ENCODE measurements at places on chromosomes 12 and 14. TPM values are rescaled to one million over a fixed set of nuclear protein-coding genes. Genes with fewer than 3 reads are reported as not detected.
A peak's percentile ranks its signal among the peaks of the same experiment; 100 is the strongest.

- DNase-seq = no peak
These were observed 159.7 kb downstream of the ANKS1B start for GRCh38 chr12:99824900-99825542.

DNA sequence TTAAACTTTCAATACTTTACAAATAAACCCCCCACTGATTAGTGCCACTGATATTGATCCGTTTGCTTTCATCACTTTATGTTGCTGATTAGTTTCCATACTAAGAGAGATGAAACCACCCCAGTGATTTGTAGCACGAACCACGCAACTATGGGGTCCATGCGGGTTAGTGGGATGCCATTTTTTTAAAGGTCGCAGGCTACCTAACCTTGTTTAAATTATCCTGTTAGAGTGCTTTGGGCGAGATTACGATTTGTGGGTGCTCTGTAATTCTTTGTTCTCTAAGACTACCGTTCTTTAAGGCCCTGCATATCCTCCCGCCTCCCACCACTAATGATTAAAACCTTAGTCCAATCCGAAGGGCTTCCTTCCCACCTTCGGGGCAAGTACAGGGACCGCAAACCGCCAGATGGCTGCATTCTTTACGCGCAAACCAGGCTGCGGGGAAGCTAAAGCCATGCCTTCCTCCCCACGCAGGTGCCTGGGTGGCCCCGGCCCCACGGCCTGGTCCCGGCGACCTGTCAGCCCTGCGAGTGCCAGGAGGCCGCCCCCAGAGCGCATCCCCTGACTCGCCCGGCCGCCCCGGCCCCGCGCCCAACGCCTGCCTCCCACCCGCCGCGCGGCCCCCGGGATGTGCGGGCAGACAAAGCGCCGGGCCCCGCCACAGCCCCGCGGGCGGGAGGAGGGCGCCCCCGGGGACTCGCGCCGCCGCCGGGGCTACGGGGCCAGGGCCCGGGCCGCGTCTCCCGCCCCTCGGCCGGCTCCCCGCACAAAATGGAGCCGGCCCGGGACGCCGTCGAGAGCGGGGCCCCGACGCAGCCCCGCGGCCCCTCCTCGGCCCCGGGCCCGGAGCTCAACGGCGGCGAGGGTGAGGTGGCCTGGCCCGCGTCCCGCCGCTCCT is 759 bp downstream of the NFYB start:
- DNase-seq = peak; percentile 63

DNA sequence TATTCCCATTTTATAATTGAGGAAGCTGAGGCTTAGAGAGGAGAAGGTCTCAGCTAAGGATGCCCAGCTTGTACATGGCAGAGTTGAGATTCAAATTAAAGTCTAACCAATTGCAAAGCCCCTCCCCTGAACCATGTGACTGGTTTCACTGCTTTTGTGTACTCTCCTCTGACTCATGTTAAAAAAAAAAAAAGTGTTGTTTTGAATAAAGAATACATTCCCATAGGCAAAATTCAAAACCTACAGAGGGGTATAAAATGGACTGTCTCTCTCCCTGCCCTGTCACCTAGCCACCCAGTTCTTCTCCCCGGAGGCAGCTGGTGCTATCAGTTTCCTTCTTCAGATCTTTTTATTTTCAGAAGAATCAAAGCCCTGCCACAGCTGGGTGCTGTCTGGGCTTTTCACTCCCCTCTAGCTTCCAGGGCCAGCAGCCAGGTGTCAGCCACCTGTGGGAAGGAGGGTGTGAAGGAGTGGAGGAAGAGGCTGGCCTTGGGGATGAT is 5.4 kb downstream of the PSMD9 start:
- DNase-seq = no peak

GRCh38 chr12:52200086-52200780 is 8.4 kb upstream of the KRT80 start:
- DNase-seq = no peak

DNA sequence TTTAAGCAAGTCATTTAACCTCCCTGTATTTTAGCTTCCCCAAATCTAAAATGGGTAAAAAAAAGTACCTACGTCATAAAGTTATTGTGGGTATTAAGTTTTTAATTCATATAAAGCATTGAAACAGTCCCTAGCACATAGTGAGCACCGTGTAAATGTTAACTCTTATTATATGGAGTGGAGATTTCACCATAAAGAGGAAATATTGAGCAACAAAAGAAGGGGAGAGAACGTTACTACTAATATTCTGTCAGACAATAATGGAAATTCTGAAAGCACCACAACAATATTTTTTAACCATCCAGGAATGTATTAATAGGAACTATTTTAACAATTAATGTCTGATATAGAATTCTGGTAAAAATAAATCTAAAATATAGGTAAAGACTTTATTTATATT is 7.8 kb upstream of the CD163L1 start:
- DNase-seq = no peak

DNA sequence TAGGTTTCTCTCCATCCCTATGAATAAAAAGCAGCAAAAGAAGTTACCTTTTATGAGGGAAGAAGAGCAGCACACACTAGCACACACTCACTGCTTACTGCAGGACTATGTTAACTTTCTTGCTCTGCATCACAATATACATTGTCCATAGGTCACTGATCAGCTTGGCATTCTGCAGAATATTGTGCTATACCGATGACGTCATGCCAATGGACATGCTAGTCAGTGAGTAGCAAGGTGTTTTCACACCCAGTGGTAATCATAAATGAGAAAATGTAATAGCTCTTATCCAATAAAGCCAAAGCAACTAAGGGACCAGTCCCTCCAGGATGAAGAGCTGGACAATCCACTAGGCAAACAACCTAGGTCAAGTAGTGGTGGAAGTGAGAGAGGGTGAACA is 16.7 kb upstream of the ZDHHC17 start:
- DNase-seq = no peak

ITGB7 gene
- polyA plus RNA-seq = 11.0 TPM

GRCh38 chr12:51147309-51147708 is 25.6 kb downstream of the TFCP2 start:
- DNase-seq = no peak

DNA sequence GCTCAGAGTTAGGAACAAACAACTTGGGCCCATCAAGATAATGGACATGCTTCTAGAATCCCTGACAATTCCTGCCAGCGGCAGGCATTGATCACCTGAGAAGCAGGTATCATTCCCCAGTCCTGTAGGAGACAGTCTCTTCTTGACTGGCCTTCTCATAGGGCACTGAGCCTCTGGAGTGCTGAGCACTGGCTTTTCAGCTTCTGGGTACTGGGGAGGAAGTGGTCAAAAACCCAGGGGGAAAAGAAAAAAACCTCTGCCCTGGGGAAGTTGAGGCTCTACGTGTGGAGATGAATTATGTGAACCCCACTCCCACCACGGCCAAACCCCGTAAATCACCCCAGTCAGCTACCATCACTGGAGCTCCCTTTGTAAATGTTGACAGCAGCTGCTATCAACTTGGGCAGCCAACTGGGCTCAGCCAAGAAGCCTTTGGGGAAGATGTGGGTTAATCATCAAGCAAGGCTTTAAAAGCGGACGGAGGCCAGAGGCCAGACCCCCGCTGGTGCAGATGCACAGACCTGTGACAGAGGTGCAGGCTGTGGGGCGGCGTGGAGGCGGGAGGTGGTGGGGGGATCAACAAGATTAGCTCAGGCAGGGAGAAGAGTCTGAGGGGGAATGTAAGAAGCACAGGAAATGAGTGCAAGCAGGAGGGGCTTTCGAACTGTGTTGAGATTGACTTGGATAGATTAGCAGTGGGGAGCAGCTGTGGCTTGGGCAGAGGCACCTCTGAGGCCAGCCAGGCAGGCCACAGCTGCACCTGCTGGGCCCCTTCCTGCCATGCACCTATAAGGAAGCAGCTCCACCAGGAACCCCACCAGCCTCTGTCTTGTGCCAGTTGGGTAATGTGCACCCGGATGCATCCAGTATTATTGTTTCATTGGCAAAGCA is 105.4 kb upstream of the HIF1A start:
- DNase-seq = peak; percentile 54

CMTM5 gene
- 1.1 TPM for polyA plus RNA-seq

DNA sequence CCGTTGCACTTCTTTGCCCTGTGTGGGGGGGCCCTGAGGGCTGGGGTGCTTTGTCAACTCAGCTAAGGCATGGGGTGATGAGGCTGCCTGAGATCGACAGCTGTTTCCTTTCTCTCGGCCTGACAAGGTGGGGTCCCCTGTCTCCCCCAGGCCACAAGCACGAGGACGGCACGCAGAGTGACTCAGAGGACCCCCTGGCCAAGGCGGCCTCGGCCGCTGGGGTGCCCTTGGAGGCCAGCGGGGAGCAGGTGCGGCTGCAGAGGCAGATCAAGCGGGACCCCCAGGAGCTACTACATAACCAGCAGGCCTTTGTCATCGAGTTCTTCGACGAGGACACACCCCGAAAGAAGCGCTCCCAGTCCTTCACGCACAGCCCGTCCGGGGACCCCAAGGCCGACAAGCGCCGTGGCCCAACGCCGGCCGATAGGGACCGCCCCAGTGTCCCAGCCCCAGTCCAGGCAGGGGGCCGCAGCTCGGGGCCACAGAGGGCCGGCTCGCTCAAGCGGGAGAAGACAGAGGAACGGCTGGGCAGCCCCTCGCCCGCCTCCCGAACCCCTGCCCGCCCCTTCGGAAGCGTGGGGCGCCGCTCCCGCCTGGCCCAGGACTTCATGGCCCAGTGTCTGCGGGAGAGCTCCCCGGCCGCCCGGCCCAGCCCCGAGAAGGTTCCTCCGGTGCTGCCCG is 18.8 kb downstream of the CEP170B start:
- no peak for DNase-seq

DNA sequence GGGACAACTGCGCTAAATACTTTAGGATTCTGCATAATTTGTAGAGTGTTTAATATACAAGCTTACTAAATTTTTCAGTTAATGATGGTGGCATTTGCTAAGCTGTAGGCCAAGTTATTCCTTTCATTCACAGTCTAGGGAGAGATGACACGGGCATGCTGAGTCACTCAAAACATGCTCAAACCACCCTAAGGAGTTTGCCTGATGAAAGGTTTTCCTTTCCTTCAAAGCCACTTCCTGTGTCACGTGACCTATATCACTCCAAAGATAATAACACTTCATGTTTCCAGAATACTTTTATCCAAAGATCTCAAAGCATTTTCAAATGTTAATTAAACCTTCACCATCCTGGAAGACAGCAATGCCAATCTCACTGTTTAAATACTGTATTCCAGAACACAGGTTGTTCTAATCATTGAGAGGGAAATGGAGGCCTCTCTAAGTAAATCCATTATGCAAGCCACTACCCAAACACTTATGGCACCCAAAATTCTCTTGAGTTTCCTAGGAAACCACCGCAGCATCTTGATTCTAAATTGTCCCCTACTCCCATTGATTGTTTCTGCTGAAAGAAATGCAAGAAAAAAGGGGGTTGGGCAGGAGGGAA is 207.0 kb upstream of the CDKN3 start:
- no peak for DNase-seq

DNA sequence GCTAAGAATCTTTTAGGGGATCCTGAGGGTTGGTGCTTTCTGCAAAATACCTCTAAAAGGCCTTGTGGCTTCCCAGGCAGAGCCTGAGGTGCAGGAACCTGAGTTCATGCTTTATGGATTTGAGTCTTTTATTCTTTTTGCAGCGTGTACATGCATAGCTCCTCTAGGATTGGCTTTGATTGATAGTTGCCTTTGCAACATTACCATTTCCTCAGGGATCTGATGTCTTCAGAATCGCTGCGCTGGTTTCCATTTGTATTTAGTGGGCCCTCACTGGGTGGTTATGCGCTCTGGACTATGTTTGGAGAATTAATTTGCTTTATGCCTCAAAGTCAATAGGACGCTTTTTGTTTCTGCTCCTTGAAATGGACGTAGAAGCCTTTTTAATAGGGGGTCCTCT is 16.1 kb downstream of the NRXN3 start:
- no peak for DNase-seq

GRCh38 chr12:52579468-52580465 is 6.1 kb upstream of the KRT74 start:
- DNase-seq = no peak

OAS2 gene
- polyA plus RNA-seq = 5.0 TPM

GRCh38 chr14:40694023-40694422 is 912.7 kb upstream of the LRFN5 start:
- no peak for DNase-seq

SIX4 gene
- 0.75 TPM for polyA plus RNA-seq

DNA sequence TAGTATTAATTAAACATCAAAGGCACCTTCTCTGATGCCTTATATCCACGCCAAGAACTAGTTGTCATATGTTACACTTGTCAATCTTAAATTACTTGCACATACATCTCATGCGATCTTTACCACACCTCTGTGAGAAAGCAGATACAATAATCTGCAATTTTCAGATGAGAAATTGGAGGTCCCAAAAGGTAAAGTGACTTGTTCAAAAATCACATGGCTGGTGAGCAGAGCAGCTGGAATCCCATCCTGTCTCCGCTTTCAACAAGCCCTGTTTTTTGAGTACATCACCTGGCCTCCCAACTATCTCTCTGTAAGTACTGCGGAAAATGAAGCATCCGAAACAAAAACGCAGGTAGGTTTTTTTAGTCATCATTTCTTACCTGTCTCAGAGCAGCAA is 203.4 kb upstream of the FOXN3 start:
- no peak for DNase-seq

All from kidney (tissue), 22 donors.